Posterior vena cava (tissue), 2 donors: ENCODE measurements at places on chromosomes 7 and 10.
A peak's percentile ranks its signal among the peaks of the same experiment; 100 is the strongest.

- DNase-seq, result peak; percentile 97
Observed at GRCh38 chr10:71860243-71861029, 9.4 kb upstream of the PSAP start.

- no peak for DNase-seq
Observed at GRCh38 chr7:123975084-123975483, 50.0 kb downstream of the SPAM1 start.

GRCh38 chr10:48731141-48731540 is 46.5 kb downstream of the WDFY4 start:
- no peak for DNase-seq

DNA sequence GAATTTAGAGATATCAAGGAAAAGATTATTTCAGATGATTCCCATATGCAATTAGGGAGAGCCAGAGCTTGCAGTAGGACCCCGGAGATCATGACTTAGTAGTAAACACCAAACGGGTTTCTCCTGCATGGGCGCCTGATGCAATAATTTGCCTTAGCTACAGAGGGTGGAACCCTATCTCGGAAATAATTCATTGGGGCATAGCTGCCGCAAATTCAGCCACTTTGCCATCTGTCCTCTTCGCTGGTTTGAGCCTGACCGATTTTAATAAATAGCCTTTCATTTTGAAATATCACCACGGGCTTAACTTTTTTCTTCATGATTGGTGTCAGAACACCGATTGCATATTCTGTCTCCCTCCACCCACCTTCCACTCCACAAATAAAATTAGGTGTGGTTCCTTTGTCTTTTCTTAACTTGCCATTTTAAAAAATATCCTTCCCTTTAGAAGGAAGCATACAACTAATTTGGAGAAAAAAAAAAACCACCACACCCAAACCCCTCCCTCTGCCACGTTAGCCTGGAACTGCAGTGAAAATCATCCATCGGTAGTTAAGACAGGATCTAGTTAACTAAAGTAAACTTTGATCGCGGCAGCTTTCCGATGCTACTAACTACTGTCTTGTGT is 1.4 kb downstream of the GARS1 start:
- DNase-seq, result no peak

DNA sequence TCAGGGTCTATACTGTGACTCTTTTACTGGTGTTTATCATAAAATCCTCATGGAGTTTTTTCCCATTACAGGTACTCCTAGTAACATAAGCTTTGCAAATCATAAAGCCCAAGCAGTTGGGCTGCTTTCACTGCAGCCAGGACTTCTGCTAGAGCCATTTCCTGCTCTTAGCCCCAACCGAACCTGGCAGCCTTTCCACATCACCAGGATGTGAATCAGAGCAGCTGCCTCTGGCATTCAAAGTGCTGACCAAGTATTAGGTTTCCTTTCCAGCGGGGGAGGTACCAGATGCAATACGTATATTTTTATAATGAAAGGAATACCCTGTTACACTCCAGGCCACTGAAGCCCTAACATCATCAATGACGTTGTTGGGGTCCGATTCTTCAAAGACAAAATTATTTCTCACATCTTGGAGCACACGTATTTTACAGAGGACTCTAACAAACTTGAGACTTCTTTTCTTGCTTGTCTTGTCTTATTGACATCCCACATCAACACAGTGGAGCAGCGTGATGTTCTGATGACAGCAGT is 3.6 kb upstream of the HTR5A start:
- DNase-seq, result no peak

GRCh38 chr10:100930368-100930767 is 17.6 kb downstream of the SLF2 start:
- DNase-seq, result no peak

- DNase-seq, result no peak
Observed at GRCh38 chr7:50628434-50629084, 63.4 kb upstream of the DDC start.

DNA sequence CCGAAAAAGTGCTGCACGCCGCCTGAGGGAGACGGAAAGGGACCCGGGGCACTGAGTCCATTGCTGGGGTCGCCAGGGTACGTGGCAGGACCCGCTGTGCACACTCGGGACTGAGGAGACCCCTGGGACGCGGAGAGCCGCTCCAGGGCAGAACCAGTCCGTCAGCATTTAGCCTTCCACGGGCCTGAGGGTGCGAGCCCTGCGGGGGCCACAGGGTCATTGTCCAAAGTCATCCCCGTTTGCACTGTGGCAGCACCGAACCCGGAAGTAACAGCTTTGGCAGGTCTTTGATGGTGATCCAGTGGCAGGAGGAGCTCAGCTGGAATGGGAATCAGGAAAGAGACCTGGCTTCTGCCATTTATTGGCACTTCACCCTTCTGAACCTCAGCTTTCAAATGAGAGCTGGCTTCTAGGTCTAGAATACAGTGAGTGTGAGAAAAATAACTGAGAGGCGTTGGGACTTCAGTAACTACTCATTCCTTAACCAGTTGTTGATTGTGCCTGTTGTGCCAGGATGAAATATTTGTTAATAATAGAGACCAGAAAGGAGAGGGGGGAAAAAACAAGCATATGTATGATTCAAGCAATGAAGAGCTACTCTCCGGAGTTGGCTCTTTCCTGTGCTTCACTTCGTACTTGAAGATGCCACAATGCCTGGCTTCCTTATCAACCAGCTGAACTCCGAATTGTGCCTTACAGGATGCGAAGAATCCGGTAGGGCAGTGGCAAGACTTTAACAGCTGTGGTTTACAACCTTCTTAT is 811 bp upstream of the ARHGAP12 start:
- DNase-seq, result peak; percentile 86

DNA sequence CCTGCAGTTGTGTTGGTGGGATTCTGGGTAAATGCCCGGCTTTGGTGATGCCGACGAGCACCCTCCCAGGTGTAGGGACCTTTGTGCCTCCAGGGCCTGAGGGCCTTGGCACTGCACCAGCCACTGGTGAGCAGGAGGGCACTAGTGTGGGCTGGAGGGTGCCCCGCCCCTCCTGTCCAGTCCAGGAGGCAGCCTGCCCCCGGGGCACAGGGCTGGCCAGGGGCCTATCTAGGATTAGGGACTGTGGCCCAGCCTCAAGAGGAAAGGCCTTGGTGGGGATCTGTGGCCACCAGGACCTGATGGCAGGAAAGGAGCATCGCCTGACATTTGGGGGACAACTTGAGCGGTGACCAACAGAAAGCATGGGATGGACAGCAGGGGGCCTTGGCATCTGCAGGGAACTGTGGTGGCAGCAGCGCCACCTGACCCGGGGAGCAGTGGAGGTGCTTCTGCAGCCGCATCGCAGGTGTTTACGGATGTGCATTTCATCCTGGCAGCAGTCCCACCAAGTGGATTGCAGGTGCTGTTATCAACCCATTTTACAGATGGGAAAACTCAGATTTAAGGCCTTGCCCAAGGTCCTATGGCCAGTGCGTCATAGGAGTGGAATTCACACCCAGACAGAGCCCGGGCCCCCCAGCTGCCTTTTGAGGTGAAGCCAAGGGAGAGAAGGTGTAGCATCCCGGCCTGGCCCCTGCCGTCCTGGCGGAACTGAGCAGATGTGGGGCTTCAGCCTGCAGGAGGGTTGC is 11.1 kb downstream of the ZNF316 start:
- DNase-seq, result no peak

DNA sequence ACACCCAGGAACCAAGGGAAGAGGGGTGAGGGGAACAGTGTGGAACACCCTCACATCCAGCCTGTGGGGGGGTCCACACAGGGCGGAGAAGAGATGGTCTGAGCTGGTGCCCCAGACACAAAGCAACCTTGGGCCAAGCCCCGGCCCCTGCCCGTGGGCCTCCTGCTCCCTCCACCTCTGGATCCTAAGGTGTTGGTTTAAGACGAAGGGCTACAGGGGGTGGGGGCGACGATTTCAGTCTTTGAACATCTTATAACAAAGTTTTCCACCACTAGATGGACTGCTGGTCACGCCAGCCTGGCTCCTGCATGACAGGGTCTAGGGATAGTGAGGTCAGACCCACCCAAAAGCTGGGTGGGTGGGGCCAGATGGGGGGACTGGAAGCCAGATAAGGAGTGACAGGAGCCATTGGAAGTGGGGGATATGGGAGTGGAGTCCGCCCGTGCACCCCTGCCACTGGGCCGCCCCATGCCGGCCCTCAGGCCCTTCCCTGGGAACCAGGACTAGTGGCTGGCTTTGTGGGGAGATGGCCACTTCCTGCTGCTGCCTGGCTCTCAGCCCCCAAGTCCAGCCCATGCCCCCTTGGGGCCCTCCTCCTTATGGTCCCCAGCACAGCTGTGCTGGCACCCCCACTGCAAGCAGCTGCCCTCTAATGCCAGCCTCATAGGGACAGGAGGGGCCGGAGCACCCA is 98.4 kb downstream of the RGS10 start:
- DNase-seq, result no peak

GRCh38 chr10:46528675-46529615 is 27.5 kb downstream of the GPRIN2 start:
- DNase-seq, result peak; percentile 82

DNA sequence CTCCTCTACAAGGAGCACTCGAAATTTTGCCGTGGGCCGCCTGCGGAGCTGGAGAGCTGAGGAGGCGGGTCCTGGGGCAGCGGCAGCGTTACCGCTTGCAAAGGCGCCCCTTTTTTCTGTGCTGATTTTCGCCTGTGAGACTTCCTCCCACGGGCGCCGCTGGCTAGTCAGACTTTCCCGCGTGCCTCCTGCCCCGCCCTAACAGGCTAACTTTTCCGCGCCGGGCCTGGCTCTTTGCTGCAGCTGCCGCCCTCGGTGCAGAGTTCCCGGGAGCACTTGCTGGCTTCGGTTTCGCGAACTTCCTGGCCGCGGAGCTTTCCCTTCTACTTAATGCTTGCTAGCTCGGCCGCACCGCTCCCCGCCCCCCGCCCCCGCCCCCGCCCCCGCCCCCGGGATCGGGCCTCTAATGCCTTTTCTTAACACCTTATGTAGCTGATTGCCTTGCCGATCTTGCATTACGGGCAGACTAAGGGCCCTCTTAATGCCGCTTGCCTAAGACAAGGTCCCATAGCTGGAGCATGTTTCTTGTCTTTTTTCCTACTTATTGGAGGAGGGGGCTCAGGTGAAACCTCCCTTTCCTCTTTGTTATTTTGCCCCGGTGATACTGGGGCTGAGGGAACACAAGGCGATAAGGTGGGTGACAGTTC is 37.9 kb upstream of the RASGEF1A start:
- peak; percentile 94 for DNase-seq

DNA sequence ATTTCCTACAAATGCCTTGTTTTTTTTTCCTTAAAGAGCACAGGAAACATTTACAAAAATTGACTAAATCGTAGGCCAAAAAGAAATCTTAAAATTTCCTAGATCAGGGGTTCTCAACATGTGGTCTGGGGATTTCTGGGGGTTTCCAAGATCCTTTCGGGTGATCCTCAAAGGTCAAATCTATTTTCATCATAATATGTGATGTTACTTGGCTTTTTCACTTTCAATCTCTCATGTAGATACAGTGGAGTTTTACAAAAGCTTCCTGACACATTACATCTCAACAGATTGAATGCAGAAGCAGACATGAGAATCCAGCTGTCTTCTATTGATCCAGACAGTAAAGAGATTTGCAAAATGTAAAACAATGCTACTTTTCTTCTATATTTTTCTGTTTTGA is 497.3 kb downstream of the INHBA start:
- no peak for DNase-seq

DNA sequence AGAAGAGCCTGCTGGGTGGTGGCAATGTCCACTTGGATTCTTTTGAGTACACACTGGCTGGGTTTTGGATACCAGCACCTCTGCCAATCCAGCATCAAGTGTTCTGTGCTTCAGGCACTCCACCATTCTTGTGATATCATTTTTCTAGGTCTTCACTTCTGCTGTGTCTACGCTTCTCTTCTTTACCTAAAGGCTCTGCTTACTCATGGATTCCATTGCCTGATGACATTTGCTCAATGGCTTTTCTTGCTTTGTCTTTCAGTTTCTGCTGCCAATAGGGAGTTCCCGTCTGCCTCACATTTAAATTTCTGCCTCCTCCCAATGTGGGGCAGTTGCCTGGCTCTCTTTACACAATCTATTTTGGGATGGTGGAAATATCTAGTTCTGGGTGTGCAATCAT is 12.7 kb upstream of the PAPSS2 start:
- DNase-seq, result no peak

- no peak for DNase-seq
Observed at GRCh38 chr7:95440394-95441038, 5.7 kb upstream of the PON2 start.

- no peak for DNase-seq
Observed at GRCh38 chr10:33215154-33215553, 119.3 kb downstream of the NRP1 start.

- DNase-seq, result no peak
Observed at GRCh38 chr10:4343873-4344272, 482.1 kb upstream of the AKR1E2 start.

- DNase-seq, result no peak
Observed at GRCh38 chr10:13631594-13631993, 44.8 kb downstream of the PRPF18 start.

- DNase-seq, result no peak
Observed at GRCh38 chr10:5413012-5413938, 918 bp downstream of the NET1 start.

- no peak for DNase-seq
Observed at GRCh38 chr10:129468187-129468586, 1.1 kb downstream of the MGMT start.
